ENCODE measurements at places on chromosomes 6 and 20.

DNA sequence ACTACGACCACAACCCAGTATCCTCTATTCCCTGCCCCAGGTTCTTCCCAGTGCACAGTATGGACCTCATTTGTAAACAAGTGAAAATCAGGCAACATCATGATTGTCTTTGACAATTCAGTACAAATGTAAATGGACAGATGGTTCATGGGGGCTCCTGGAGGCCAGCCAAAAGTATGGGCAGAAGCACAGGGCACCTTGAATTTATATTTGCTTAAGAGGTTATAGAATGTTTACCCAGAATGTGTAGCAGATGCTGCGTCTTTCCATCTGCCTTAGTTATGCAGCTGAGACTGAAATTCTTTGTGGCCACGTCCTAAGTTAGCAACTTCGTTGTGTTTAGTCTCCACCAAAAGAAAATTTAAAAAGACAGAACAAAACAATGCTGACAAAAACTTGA lies 559.6 kb upstream of the NRSN1 start:
- peak; percentile 56 for DNase-seq

- peak; percentile 36 for DNase-seq
These were observed 77.1 kb downstream of the TBC1D7 start for GRCh38 chr6:13251242-13251641.

DNA sequence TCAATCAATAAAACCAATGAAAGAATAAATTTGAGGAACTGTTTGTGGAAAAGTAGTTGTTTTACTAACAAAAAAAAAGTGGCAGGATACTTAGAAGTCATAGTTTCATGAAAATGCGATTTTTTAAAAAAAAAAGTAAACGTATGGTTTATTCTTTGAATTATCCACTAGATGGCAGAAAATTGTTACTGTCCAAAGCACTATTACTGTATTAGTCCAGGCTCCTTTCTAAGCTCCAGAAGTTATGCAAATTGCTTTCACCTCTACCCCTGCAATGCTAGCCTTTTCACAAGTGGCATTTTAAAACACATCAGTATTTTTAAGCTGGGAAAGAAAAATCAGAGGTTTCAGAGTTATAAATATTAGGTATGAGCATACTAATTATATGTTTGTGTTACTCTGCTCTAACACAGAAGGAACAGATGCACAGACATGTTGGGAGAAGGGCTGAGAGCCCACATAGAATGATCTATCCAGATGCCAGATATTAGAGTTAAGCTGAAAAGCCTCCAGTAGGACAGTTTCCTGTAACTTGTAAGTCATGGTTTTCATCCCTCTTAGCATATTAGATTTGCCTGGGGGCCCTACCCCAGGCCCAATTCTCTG lies 63.9 kb downstream of the FHL5 start:
- DNase-seq: peak; percentile 4

DNA sequence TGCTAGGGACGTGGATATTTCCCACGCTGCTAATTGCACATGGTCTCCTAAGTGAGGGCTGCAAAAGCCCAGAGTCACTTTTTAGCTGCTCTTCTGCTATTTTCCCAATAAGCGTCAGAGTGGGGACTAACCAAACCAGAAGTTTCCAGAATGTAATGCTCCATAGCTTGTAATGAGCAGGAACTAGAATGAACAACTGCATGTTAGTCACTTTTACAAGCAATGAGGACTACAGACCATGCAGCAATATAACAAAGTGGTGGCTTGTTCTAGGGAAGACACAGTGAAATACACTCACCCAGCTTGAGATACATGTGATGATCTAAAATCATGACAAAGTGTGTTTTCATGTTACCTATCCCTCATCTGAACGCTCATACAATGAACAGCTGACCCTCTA lies 314.1 kb upstream of the SGK1 start:
- no peak for DNase-seq

- peak; percentile 78 for DNase-seq
These were observed 591.4 kb downstream of the RNF144B start for GRCh38 chr6:18978337-18979128.

DNA sequence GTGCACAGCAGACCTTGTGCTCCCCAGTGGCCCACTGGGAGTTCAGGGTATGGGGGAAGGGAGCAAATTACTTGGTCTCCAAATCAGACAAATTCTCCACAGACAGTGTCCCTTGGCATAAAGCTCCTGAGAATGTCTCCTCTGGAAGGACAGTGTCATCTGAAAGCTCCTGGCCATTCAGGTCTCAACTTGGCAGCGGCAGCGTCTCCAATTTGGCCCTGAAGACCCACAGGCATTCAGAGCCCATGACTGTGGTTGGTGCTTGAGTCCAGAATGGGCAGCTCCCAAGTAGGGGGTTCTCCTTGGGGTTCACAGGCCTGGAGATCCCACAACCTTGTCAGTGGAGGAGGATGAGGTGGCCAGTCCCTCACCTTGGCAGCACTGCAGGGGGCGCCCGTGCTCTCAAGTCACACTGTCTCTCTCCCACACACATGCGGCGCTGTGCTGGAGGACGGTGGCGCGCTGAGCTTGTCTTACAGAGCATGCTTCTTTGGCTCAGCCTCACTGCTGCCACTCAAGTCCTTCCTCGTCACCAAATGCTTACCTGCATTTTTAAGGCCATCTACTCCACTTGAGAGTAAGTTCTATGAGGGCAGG lies 20.7 kb downstream of the DYNLRB1 start:
- no peak for DNase-seq

GRCh38 chr6:159908979-159909378 lies 18.2 kb downstream of the MAS1 start:
- no peak for DNase-seq

- no peak for DNase-seq
These were observed 90.9 kb downstream of the GJA10 start for GRCh38 chr6:89984926-89985750.

DNA sequence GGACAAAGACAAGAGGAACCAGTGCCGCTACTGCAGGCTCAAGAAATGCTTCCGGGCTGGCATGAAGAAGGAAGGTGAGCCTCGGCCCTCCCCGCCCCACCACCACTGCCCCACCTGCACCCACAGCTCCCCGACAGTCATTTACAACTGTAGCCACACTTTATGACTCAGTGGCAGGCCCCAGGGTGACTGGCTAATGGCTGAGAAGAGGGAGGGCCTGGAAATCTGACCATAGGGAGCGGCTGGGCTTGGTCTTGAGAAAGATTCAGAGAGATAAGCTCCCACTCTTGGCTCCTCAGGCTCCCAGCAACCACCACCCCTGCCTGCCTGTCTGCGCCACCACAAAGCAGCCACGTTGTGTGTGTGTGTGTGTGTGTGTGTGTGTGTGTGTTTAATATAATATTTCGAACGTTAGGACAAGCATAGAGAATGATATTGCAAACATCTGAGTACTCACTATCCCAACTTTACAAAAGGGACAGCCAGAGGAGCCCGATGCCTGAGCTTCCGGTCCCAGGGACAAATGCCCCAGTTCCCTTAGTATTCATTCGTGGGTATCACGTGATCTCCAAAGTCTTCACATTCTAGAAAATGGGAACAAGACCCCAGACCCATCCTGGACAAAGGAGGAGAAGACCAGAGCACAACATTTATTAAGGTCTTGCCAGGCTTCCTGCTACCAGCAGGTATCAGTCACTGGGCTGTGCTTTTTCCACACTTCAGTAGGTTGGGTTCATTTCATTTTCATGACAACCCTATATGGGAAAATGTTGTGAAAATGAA lies 52.1 kb downstream of the HNF4A start:
- DNase-seq: no peak

DNA sequence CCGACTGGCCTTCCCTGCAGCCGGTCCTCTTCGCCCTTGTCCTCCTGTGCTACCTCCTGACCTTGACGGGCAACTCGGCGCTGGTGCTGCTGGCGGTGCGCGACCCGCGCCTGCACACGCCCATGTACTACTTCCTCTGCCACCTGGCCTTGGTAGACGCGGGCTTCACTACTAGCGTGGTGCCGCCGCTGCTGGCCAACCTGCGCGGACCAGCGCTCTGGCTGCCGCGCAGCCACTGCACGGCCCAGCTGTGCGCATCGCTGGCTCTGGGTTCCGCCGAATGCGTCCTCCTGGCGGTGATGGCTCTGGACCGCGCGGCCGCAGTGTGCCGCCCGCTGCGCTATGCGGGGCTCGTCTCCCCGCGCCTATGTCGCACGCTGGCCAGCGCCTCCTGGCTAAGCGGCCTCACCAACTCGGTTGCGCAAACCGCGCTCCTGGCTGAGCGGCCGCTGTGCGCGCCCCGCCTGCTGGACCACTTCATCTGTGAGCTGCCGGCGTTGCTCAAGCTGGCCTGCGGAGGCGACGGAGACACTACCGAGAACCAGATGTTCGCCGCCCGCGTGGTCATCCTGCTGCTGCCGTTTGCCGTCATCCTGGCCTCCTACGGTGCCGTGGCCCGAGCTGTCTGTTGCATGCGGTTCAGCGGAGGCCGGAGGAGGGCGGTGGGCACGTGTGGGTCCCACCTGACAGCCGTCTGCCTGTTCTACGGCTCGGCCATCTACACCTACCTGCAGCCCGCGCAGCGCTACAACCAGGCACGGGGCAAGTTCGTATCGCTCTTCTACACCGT lies 6.1 kb downstream of the UBD start:
- no peak for DNase-seq

DNA sequence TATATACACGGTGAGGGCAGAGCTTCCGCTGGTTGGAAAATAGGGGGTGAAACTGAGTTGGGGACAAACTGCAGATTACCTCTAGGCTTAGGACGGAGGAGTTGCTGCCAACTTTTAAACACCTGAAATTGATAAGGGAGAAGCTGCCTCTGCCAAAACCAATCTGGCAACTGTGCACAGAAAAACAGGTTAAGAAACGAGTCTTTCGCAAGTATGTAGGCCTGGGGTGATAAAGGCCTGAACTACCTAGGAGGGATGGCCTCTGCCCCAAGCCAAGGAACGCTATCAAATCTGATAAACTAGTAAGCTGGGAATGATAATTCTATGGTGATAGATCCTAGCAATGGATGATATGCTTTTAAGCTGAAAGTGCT lies 149.9 kb upstream of the QKI start:
- no peak for DNase-seq

DNA sequence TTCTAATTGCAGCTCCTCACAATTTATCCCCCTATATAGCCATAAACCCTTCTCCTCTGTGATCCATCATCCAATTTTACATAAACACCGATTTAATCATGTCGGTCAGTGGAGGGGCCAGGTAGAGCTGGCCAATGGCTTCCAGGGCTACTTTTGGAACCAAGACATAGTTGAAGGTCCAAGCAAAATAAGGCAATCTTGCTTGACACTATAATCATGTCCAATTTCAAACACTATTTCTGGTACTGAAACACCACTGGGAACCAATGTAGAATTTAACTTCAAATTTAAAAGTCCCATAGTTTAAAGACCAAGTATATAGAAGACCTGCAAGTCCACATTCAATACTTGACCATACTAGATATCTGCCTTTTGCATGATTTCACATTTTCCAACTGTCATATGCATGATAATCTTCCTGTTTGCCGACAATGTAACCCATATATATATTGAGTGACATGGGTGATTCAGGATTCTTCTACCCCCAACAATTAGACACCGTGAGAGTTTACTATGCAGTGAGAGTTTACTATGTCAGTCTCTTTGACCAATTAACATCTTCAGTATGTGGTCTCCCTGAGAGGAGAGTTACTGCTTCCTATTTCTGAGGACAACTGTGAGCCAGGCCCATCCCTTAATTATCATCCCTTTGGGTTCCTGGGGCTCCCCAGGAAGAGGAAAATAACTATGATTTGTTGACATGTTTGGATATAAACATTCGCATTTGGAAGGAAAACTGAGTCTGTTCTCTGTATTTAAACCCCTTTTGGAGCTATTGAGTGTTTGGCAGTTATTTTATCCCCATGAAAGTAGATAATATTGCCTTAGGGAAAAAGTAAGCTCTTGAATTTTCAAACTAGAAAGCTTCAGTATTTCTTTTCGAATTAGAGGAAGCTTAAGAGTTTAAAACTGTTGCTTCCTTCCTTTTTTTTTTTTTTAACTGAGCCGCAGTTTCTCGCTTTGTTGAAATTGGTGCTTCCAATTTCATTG lies 31.8 kb downstream of the SAMD3 start:
- no peak for DNase-seq

DNA sequence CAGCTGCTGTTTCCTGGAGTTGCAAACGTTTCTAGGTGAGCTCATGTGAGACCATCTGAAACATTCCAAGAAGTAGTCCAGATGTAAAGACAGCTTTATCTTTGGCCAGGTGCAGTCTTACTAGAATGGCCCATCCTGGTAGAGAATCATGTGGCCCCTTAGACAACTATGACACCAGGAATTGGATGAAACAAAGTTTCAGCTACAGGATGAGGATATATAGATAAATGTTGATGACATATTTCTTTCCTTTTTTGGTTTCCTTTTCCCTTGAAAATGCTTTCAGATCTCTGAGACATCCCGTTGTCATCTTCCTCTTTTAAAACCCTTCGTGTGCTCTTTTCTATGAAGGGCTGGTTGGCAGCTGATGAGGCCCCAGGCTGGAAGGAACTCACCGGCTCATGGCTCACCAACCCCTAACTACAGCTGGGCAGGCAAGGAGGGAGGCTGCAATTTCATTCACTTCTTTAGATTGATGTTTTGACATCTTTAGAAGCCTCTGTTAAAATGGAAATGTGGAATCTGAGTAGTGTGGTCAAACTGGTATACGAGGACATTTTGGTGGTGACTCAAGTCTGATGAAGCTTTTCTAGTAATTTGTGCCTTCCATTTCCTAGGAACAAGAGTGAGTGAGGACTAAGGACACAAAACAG lies 167.9 kb upstream of the TNFAIP3 start:
- no peak for DNase-seq

DNA sequence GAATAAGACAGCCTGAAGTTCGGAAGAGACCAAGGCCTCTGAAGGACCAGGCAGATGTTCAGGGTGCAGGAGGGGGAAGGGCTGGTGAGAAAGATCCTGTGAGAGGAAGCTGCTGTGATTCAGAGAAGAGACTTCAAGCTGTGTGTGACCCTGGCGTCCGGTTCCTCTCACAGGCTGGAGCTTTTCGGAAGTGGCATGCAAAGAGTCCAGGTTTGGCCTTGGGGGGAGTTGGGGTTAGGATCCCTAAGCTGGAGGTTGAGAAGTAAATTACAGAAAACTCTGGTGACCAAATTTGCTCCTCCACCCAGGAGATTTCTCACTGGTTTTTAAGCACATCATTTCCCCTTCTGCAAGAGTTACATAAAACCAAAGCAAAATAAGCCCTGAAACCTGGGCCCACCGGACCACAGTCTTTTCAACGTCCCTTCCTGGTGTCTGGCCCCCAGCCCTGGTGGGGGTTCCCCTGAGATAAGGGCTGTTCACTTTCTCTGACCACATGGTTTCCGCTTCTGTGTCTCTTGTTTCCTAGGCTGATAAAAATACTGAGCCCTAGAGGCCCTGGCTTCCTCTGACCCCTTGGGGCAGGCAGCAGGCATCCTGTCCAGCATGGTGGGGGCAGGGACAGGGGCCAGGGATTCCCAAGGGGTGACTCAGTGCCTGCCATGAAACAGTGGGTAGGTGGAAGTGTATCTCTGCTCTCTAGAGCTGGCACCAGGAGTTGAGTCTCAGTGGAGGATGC lies 12.0 kb upstream of the LTA start:
- DNase-seq: no peak

All from NCI-H2081 (cell line).